ENCODE measurements at places on chromosomes 13 and 19. TPM values are rescaled to one million over a fixed set of nuclear protein-coding genes. Genes with fewer than 3 reads are reported as not detected.

IGFLR1 gene
- not detected for total RNA-seq

KCNJ14 gene
- 1.3 TPM for total RNA-seq

NCR1 gene
- not detected for total RNA-seq

KCNN4 gene
- 24.8 TPM for total RNA-seq

METTL21C gene
- not detected for total RNA-seq

MBD3L2 gene
- not detected for total RNA-seq

DMAC2 gene
- 42.4 TPM for total RNA-seq

TEX26 gene
- total RNA-seq, result not detected

NRTN gene
- total RNA-seq, result 0.21 TPM

CGB2 gene
- total RNA-seq, result not detected

FLT3 gene
- total RNA-seq, result not detected

LILRB4 gene
- under 0.01 TPM for total RNA-seq

OVOL3 gene
- not detected for total RNA-seq

OSCAR gene
- 1.1 TPM for total RNA-seq

FIZ1 gene
- total RNA-seq, result 2.7 TPM

UBE2L5 gene
- not detected for total RNA-seq

RFPL4A gene
- total RNA-seq, result not detected

ALOX5AP gene
- total RNA-seq, result 1.2 TPM

ZNF878 gene
- under 0.01 TPM for total RNA-seq

CBY2 gene
- not detected for total RNA-seq

PIBF1 gene
- total RNA-seq, result 14.7 TPM

LILRA1 gene
- total RNA-seq, result not detected

ZNF66 gene
- total RNA-seq, result 4.1 TPM

ICAM5 gene
- 32.0 TPM for total RNA-seq

MRPS31 gene
- 11.1 TPM for total RNA-seq

ZNF442 gene
- total RNA-seq, result 2.1 TPM

NLRP11 gene
- total RNA-seq, result not detected

CYP2A6 gene
- not detected for total RNA-seq

CDC34 gene
- total RNA-seq, result 129 TPM

CEACAM16 gene
- not detected for total RNA-seq

CAMSAP3 gene
- total RNA-seq, result 12.3 TPM

FAM124A gene
- total RNA-seq, result not detected

CYP4F8 gene
- not detected for total RNA-seq

CGB1 gene
- not detected for total RNA-seq

B3GNT3 gene
- total RNA-seq, result 4.8 TPM

PSG7 gene
- not detected for total RNA-seq

NLRP5 gene
- total RNA-seq, result not detected

PLEKHF1 gene
- total RNA-seq, result 28.6 TPM

CRLF1 gene
- total RNA-seq, result 0.21 TPM

GJB2 gene
- 131 TPM for total RNA-seq

ZNF253 gene
- 2.9 TPM for total RNA-seq

ELSPBP1 gene
- not detected for total RNA-seq

ZNF480 gene
- total RNA-seq, result 2.2 TPM

URAD gene
- not detected for total RNA-seq

EHD2 gene
- total RNA-seq, result 88.2 TPM

All from tracheal epithelial cell (primary cell).